Stimulated activated CD4-positive, alpha-beta T cell treated with anti-CD3 and anti-CD28 coated beads, Interleukin-1b, Interleukin-23, amount 100 ng/mL, for 48 hours (primary cell): ENCODE measurements at places on chromosomes 7 and 10.

DNA sequence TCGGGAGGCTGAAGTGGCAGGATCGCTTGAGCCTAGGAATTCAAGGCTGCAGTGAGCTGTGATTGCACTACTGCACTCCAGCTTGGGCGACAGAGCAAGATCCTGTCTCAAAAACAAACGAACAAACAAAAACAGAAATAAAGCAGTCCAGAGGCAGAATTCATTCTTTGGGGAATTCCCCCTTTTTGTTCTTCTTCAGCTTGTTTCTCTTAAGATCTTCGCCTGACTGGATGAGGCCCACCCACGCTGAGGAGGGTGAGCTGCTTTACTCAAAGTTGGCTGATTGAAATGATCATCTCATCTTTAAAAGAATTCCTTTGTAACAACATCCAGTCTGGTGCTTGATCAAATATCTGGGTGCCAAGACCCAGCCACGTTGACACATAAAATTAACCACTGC is 10.7 kb downstream of the MRC1 start:
- no peak for DNase-seq

DNA sequence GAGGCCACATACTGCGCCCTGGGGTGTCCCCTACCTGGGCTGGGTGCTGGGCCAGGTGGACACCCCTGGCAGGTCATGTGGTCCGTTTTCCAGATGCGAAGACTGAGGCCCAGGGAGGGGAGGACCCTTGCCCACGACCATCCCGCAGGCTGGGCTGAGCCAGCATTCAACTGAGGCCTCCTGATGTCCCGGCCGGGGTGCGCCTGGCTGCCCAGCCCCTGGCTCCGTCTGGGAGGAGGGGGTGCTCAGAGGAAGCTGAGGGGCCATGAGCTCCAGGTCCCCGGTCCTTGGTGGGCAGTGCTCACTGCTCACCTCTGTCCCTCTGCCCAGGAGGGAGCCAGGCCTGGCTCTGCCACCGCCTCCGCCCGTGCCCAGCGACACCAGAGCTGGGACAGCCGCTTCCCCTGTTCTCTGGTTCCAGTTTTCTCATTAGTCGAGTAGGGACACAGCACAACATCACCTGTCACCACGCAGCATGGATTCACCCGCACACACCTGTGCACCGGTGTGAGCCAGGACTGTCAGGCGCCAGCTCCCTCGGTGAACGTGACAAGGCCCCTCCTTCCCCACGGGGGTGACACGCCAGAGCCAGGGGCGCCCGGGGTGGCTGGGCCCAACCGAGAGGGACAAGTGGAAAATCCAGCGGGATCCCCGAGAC is 139.7 kb downstream of the ELFN1 start:
- DNase-seq, result no peak

GRCh38 chr10:102409604-102410428 is 8.8 kb downstream of the PSD start:
- no peak for DNase-seq

- peak; percentile 28 for DNase-seq
These were observed 30.1 kb downstream of the KLF6 start for GRCh38 chr10:3754727-3755439.

DNA sequence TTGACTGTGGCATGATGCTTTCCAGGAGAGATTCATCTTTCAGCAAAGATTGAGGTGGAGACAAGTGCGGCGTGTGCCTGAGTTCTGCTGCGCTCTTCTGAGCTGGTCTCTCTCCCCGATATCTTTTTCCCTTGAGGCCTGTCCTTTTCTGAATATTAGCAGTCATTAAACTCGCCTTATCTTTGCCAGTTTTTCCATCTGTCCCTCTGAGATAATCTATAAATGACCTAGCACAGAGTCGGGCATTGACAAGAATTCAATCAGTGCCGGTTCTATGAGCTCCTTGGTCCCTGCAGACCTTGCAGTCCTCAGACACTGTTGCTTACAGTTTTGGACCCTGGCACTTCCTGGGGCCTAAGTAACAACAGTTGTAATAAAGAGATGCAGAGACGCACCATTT is 89.7 kb upstream of the IKZF1 start:
- no peak for DNase-seq

DNA sequence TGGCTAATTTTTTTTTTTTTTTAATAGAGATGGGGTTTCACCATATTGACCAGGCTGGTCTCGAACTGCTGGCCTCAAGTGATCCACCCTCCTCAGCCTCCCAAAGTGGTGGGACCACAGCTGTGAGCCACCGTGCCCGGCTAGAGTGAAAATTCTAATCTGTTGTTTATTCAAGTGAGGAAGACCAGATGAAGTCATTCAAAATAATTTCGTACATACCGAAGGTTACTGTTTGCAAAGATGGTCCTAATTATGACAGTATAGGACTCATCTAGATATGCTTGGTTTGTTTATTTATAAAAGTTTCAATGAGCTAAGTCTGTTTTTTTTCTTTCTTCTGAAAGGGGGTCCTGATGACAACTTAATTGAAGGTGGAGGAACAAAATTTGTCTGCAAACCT is 376.8 kb downstream of the EXOC4 start:
- DNase-seq, result no peak

- no peak for DNase-seq
These were observed 154.7 kb downstream of the PRPF18 start for GRCh38 chr10:13741438-13741837.

- DNase-seq, result no peak
These were observed 774.5 kb upstream of the COBL start for GRCh38 chr7:52091101-52091500.

GRCh38 chr10:85235258-85235657 is 906.9 kb downstream of the CCSER2 start:
- no peak for DNase-seq

DNA sequence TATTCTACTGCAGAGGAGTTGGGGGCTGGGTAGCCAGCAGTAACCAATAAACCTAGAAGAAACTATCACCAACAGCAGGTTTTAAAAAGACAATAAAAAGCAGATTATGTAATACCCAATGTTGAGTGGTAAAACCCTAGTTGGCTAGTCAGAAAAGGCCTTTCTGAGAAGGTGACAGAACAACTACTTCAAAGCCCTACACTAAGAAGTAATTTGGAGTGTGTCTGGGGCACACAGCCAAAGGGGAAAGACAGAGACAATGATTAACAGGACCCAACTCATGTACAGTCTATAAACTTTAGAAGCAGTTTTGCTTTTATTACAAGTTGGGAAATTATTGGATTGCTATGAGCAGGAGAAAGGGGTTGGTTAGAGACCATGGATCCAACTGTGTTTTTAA is 77.2 kb upstream of the TMEM106B start:
- DNase-seq, result no peak

DNA sequence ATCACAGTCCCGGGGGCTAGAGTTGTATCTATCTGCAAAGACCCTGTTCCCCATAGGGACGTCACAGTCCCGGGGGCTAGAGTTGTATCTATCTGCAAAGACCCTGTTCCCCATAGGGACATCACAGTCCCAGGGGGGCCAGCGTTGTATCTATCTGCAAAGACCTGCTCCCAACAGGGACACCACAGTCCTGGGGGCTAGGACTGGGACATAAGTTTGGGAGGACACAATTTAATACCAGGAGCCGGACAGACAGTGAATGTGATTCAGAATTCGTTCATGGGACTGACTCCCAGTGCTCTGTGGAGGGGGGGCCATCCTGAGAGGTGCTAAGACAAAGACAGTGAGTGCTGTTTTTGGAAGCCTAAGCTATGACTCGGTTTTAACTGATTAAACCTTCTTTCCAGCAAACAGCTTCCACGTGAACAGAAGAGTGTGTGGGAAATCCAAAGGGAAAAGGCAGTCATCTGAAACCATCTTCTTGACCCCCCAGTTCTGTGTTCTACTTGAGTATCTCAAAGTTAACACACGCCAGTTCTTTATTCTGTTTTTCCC is 153.0 kb downstream of the DIP2C start:
- DNase-seq, result no peak

DNA sequence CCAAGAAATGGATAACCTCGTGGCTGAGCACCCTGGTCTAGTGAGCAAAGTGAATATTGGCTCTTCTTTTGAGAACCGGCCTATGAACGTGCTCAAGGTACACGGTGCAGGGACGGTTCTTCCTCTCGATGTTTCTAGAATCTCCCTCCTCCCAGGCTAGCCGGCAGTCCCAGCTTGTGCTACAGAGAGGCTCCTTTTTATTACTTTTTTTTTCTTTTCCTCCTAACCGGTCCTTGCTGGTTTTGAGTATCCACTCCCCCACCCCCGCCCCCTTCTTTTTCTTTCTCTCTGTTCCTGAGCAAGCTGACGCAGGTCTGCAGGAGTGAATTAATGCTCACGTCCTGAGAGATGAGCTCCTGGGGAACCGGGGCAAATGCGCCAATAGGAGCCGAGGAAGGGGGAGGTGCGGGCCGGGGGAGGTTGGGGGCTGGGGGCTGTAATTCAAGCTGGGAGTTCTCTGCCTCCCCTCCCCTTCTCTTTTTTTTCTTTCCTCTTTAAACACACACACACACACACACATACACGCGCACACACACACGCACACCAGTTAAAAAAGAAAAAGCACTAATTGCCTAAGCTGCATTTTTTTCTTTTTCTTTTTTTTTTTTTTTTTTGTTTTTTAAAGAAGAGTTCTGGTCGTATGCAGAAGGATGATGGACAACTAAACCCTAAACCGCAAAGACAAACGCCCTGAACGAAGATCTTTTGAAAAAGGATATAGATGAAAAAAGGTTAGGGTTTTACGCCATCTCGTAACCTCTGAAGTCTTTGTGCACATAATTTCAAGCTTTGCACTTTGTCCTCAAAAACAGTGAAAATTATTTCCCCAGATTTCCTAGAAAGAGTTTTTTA is 6.6 kb downstream of the CPA2 start:
- DNase-seq, result no peak

DNA sequence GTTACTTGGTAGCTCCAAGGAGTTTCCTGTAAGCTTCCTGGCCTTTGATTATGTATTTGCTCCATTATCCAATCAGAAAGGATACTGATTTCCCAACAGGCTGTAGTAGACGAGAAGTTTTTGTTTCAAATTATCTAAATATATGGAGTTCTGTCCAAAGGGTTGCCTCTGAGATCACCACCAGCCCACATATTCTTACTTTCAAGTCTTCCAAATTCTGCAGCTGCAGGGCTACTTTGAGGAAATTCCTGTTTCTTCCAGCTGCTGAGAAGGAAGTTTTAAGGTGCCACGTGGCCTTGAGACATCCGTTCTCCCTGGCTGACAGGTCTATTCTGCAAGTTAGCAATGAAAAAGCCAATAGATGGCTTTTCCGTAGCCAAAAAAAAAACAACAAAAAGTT is 286.0 kb downstream of the TWIST1 start:
- no peak for DNase-seq

DNA sequence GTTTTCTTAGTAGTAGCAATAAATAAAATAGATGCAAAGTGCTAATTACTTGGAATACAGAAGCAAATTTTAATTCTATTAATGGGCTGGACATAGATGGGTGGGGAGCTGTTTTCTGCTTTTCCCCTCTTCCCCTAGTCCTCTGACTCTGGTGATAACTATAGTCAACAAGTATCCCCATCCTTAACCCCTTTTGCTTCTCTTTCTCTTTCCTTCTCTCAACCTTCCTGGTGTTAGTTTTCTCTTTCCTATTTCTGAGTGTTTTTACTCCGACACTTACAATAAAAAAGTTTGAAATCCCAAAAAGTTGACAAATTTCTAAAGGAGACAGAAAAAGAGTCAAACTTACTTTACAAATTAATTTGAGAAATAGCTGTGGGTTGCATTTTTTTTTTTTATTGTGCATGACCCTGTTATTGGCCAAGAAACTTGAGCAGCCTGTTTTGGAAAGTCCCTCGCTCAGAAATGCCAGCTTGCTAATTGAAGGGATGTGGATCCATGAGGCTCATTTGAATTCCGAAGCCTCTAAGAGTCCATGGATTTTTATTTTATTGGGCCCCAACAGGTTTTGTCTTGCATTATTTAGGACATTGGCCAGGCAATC is 2.4 kb downstream of the FAS start:
- DNase-seq, result no peak

DNA sequence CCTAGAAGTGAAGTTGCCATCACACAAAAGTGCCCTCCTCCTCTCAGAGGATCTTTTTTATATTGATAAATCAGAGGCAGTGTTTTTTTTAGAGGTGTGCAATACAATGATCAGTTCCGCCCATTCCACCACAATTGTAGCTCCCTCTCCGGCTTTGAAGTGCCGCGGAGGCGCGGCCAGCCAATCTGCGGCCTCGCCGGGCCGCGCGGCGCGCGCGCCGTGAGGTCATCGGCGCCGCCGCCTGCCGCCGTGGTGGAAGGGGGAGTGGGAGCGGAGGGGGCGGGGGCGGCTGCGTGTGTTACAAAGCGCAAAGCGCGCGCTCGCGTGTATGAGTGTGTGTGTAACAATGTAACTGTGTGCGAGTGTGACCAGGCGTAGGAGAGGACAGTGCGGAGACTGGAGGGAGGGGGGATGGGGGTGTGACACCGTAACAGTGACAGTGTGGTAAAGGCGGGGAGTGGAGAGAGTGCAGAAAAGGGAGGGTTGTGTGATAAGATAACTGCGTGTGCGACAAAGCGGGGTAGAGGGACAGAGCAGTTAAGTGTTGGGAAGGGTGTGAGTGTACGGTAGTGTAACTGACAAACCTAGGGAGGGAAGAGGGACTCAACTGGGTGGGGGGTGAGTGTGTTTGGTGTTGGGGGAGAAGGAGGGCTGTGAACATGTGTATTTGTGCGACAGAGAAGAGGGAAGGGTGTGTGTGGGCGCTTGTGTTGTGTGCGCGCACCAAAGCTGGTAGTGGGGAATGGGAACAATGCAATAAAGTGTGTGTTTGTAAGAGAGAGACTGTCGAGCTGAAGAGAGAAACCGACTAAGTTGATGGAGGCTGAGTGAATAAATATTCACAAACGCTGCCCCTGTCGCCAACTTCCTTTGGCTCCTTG is at the start of gene SP8:
TSS of gene SP8 (minus strand) at position 108 of the 881 bp plus-strand sequence. CDS start at position 20, 88 bp downstream.
- no peak for DNase-seq

- no peak for DNase-seq
These were observed 5.2 kb downstream of the PHYHIPL start for GRCh38 chr10:59181668-59182067.

DNA sequence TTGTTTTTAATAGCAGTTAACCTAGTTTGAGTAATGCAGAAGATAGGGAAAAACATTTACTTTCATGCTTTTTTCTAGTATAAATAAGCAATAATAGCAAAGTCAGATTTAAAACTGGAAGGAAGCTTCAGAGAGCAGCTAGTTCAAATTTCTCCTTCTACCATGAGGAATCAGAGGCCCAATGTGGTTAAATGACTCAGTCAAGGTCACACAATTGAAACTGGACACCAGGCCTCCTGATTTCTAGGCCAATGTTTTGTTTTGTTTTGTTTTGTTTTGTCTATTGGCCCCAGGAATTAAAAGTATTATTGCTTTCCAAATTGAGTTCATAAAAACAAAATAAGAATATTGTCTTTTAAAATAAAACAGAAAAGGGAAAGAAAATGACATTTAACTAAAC is 122.3 kb downstream of the TRIL start:
- no peak for DNase-seq

DNA sequence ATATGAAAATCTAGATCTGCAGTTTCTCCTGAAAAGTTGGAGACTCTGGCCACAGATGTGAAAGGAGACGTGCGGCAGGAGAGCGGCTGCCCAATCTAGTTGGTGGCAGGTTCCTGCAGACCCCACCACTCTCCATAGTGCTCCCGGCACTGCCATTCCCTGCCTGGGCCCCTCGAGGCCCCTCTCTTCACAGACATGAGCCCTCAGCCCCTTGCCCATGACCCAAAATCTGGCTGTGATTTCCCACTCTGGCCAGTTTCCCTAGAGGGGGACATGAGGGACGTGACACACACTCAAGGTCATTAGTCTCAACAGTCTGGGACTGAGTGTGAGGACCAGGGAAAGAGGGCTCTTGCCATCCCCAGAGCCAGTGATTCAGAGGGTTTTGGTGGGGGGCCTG is 138.7 kb downstream of the PTPN20 start:
- DNase-seq, result no peak

GRCh38 chr10:74500816-74501215 is 325.6 kb upstream of the KAT6B start:
- DNase-seq, result no peak

GRCh38 chr7:33035776-33036175 is 26.8 kb downstream of the NT5C3A start:
- DNase-seq, result no peak
